ENCODE measurements at places on chromosomes 2 and 18.

- DNase-seq, result no peak
These were observed 22.1 kb downstream of the FIGN start for GRCh38 chr2:163713534-163714311.

GRCh38 chr2:43461453-43462073 lies 134.3 kb downstream of the THADA start:
- no peak for DNase-seq

- DNase-seq, result no peak
These were observed 31.8 kb upstream of the CAVIN2 start for GRCh38 chr2:191878548-191879279.

- DNase-seq, result no peak
These were observed 169.1 kb upstream of the TRIB2 start for GRCh38 chr2:12547566-12548170.

DNA sequence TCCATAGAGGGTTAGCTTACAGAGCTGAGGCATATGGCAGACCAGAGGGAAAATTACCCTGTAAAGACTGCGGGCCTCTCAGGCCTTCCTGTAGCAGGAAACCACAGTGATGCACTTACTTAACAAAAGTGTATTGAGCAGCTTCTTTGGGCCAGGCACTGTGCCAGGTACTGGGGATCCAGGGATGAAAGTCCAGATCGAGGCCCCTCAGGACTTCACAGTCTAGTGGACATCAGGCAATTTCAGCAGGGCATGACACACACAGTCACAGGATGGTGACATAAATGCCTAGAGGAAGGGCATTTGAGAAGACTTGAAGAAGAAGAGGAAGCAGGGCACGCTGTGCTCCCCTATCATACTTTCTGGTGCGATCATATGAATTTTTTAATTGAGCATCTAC lies 71.7 kb downstream of the MARCO start:
- DNase-seq, result no peak

DNA sequence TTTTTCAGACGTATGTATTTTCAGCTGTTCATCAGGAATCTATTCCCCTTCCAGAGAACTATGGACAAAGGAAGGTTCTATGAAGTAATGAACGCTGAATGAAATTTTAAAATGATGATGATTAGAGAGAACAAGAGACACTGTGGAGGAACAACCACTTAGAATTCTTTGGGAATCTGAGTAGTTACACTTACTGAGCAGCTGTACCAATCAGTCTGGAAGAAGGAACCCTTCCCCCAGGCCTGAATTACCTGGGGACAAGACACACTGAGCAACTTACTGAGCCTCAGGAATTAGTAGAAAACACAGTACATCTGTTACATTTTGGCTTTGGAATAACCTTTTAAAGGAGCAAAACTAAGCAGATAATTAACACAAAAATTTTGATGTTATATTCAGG lies 1.9 kb downstream of the MSTN start:
- no peak for DNase-seq

DNA sequence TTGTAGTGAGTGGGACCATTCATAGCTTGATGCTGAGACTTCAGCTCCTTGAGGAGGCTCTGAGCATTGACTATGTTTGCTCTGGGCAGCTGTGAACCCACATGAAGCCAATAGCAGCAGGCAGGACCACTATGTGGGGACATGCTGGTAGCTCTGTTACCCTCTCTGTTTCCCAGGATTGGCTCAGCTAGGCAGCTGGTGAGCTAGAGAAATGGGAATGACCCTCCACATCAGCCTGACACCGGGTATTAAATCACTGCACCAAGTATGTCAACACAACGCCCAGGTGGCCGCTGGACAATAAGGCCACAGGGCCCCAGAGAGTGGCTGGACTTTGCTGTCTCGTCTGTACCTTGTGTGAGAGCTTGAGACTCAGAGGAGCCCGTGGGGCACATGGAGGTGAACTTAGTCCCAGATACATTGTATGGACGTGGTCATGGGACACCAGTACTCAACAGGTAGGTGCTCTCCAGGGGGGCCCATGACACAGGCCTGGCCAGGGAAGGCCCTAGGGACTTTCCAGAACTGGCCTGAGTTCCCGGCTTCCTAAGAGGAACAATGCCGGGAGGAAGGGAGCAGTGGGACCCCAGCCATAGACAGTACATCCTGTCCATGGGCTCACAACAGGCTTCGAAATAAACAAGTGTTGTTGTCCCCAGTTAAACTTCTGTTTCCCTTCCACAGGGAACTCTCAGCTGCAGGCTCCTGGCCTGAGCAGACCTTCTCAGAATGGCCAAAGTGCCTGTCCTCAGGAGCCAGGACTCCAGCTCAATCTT lies 35.2 kb downstream of the HS1BP3 start:
- DNase-seq, result no peak

DNA sequence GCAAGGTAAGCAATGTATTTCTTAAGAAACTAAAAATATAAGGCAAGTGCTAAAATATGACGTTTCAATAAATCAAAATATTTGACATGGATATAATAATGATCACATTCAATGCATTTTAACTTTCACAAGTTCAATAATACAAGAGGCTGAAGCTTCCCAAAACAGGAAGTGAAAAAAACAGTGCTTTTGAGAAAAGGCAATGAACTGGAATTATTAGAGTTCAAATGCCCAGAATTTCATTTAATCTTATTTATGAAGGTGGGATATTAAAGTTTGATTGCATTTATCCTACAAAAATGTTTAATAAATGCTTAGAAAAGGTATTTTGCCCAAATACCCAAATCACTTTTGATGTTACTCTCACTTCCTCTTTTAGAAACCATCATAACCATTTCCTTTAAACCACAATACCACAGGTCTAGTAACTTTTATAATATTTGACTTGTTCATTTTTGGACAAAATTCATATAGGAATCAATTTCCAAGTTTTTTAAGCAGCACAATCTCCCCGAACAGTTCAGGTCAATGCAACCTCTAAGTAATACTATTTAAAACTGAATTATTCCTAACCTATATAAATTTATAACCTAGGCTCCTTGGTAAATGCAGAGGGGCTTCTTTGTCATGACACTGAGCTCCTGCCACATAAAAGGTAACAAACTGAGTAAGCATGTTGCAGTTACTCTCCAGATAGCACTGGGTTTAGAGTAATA lies 2.1 kb downstream of the NCKAP1 start:
- DNase-seq, result no peak

DNA sequence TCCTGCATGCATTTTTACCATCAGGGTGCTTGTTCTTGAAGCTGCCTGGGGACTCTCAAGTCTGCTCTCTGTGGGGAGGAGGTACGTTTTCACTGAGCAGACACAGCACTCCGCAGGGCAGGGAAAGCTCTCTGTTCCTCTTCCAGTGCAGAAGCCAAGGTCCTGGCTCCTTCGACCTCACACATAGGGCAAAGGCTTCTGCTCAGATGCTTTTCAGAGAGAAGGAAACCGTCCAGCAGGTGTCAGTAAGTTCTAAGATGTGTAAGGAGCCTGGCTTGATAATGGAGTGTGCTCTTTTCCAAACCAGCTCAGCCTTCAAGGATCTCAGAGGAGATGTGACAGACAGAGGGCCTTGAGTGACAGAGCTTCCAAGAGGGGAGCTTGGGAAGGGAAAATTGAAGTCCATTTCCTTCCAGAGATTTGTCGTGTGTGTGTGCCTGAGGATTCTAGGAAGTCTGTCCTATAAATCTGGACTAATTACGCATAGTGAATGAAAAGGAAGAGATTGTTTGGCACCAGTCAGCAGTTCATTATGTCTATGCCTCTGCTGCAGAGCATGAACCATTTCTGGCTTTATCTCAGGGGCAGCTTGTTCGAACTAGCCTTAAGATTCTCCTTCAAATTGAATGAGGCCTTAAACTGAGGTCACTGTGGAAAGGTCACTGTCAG lies 67.3 kb upstream of the UPP2 start:
- DNase-seq, result no peak

DNA sequence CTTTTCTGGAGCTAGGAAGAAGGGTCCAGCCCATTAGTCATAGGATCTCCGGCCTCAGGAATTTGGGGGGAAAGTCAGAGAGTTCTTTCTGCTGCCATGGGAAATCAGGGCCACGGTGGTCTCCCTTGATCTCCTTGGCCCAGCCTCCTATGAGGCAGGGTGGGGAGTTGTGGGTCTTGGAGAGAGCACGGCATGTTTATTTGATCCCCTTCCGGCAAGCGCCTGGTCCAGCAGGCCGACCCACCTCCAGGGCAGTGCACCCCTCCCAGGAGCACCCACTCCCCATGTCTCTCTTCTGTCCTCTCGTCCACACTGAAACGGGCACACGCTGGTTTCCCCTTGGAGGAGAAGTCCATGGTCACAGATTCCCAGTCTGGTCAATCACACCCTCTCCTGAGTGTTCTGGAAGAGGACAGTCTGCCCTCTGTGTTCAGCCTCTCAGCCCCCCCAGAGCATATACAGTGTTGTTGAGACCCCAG lies 464.6 kb upstream of the HS6ST1 start:
- no peak for DNase-seq

- DNase-seq, result no peak
These were observed 46.5 kb upstream of the SPAG16 start for GRCh38 chr2:213237787-213238186.

- no peak for DNase-seq
These were observed 7.5 kb upstream of the RIT2 start for GRCh38 chr18:43122955-43123354.

DNA sequence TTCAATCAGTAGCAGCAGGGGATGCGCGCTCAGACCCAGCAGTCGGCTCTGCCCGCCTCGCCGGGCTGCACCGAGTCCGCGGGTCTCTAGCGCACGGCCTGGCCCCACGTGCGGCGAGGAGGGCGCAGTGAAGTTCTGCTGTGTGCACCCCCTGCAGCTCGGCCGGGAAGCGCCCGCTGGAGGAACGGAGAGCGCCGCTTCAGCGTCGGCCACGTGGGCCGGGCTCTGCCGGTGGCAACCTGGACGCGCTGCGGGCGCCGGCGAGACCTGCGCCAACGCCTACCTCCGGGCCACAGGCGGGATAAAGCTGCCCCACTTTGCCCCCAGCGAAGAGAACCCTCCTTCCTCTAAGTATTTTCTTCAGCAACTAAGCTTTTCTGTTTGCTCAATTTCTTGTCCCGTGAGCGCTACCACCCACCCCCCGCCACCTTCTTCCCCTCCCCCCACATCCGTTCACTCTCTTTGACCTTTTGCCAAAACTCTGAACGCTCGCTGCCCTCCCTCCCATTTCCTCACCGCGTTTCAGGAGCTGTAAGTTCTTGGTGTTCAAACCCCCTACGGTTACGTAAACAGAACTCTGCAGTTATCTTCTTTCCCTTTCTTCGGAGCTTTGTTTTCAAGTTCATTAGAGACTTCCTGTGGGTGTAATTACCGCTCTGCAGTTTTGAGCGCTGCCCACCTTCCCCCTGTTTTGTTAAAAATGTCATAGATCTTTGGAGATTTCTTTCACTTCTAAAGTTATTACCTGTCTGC lies 42.6 kb upstream of the EDAR start:
- peak; percentile 29 for DNase-seq

DNA sequence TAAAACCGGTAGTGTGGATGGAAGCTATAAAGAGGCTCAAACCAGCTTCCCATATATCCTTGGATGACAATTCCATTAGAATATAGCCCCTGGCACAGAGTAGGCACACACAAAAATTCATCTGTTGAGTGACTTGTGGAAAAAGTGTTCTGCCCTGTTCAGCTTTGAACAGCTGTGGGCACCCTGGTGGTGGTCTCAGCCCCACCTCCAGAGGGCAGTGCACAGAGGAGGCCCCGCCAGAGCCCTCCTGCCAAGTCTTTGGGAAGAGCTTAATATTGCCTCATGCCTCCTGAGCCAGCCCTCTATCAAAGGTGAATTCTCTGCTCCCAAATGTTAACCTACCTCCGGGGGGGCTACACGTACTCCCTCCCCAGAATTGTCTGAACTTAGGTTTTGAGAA lies 30.4 kb downstream of the EPAS1 start:
- no peak for DNase-seq

DNA sequence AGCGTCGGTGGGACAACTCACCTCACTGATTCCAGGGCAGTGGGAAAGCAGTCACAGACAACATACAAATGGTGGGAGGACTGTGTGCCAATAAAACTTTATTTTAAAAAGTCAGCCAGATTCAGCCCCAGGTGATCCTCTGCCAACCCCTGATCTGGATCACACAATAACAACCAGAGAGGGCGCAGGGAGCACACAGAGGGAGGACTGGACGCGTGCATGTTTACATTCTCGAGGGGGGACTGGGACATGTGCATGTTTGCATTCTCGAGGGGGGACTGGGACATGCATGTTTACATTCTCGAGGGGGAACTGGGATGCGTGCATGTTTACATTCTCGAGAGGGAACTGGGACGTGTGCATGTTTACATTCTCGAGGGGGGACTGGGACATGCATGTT lies 209.5 kb downstream of the NDUFA10 start:
- no peak for DNase-seq

GRCh38 chr2:223688094-223688835 lies 86.1 kb upstream of the SCG2 start:
- no peak for DNase-seq

- no peak for DNase-seq
These were observed 42.4 kb downstream of the KIF1A start for GRCh38 chr2:240777456-240778212.

DNA sequence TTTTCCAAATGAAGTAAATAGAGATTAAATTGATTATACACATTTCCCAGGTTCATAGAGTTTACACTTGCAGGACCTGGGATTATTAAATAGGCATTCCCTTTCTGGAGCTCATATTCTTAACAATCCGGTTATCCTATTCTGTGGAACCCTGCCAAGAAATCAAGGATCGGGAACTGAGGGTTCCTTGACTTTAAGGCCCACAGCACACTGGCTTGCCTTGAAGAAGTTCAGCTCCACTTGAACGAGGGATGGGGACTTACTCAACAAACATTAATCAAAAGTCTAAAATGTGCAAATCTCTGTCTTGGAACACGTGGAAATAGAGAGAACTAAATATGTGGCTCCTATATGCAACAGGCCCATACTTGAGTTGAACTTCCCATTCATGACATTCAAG lies 142.3 kb upstream of the RGPD4 start:
- no peak for DNase-seq

GRCh38 chr2:119537792-119538191 lies 6.5 kb upstream of the CFAP221 start:
- no peak for DNase-seq

DNA sequence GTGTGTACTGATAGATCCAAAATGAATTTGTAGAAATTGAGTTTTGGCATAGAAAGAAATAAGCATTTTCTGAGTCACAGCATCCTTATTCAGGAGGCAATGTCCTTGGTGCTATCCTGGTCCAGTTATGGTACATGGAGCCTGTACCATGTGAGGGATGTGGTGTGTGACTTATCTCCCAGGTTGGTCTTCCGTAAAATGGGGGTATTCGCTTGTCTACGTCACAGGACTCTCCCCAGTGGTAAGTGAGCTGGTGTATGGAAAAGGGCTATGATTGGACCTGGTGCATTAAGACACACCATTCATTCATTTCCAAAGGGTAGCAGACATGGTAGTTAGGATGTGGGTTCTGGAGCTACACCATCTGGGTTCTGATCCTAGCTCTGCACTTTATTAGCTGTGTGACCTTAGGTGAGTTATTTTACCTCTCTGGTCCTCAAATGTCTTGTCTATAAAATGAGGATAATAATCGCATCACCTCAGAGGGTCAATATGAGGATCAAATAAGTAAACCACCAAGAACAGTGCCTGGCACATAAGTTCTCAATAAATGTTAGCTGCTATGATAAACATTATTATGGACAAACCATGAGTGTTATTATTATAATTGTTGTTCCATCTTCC lies 119.2 kb downstream of the MYCN start:
- DNase-seq, result no peak

Data from activated B cell treated with CpG ODN at 0.5 μM for 24 hours (primary cell).